Umbilical cord (tissue), 2 donors: ENCODE measurements at places on chromosomes 5 and 9. TPM values are rescaled to one million over a fixed set of nuclear protein-coding genes. Genes with fewer than 3 reads are reported as not detected.
A peak's percentile ranks its signal among the peaks of the same experiment; 100 is the strongest.

CACNA1B gene
- total RNA-seq: under 0.01 TPM

FAXDC2 gene
- total RNA-seq: 32.3 TPM

GRCh38 chr5:172769342-172769615, 1.7 kb downstream of the DUSP1 start:
- no peak for DNase-seq

C9 gene
- total RNA-seq: 0.24 TPM

DNA sequence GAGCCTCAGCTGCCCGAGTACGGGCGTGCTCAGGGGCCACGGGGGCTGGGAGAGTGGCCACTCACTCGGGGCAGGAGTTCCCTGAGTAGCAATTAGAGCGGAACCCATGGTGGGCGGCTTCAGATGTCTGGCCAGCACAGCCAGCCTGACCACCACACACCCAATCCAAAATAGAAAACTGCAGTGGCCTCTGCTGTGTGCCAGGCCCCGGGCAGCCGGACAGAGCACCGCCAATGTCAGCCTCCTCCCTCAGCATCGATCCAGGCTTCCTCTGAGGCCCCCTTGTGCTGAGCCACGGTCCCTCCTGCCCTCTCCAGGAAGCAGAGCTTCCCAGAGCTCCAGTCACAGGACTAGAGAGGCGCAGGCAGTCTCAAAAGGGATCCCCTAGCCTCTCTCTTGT, 2.7 kb downstream of the ADAMTS2 start:
- DNase-seq: peak; percentile 63

DNA sequence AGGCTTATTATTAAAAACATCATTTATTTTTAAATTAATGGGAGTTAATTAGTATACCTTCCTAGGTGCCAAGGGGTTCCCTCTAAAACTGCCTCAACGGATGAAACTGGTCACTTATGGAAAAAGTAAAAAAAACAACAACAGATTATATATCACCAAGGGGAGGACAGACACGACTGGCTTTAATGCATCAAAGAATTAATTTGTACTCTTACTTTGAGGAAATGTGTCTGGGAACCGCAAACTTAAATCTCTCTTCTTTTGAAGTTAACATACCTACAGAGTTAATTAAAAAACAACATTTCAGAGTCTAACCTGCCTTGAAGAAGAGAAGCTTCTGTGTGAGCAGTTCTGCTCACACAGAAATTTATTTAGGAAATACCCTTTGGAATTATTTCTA, 354.6 kb downstream of the LRRC70 start:
- DNase-seq: no peak

CAMK2A gene
- 5.8 TPM for total RNA-seq

DNA sequence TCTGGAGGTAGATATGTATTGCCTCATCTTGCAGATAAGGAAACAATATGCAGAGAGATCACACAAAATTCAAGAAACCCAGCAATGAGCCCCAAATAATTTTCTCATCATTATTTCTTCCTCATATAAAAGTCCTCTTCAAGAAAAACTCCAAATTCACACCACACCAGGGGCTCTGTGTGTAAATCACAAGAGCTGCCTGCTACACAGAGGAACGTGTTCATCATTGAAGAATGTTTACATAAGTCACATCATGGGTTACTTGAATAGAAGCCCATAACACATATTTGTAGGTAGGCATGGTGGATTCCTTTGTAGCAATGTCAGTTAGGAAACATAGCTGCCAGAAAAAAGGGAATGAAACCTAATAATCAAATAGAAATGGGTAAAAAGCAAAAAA, 308.1 kb upstream of the TLE4 start:
- DNase-seq: no peak

SPATA31A6 gene
- not detected for total RNA-seq

GRCh38 chr5:95669540-95669939, 13.3 kb downstream of the SPATA9 start:
- peak; percentile 91 for DNase-seq
